ENCODE measurements at places on chromosomes 16 and 17.

DNA sequence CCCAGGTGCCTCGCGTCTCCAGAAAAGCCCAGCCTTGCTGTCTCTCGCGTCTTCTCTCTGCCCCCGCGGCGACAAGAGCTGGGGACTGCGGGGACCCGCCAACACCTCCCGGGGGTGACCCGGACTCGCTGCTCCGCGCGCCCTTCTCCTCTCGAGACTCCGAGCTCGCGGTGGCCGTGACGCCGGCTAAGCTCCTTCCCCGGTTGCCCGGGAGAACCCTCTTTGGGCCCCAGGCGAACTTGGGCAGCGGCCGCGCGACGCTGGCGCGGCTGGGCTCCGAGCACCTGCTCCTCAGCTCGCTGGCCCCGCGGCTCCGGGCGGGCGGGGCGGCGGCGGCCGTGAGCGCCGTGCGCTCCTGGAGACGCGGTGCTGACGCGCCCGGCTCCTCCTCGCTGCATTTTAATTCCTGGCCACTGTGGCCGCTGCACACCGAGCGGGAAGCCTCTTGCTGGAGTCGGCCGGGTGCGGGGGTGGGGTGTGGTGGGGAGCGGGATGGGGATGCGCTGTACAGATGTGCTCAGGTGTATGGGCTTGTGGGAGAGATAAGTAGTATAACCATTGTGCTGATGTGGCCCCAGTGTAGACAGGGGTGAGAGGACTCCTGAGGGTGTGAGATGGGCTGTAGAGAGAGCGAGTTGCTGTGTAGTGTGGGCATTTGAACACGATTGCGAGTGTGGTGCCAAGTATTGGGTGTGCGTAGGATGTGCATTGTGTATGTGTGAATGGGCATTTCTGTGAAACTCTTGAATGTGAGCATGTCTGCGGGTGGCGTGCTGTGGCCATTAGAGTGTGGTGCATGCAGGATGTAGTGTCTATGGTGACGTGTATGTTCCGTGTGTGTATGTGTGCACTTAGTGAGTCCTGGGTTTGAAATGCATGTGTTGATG is at the start of gene ASIC2:
Gene ASIC2, minus strand, starts transcription at position 315 of the 887 bp plus-strand sequence.
- no peak for DNase-seq

DNA sequence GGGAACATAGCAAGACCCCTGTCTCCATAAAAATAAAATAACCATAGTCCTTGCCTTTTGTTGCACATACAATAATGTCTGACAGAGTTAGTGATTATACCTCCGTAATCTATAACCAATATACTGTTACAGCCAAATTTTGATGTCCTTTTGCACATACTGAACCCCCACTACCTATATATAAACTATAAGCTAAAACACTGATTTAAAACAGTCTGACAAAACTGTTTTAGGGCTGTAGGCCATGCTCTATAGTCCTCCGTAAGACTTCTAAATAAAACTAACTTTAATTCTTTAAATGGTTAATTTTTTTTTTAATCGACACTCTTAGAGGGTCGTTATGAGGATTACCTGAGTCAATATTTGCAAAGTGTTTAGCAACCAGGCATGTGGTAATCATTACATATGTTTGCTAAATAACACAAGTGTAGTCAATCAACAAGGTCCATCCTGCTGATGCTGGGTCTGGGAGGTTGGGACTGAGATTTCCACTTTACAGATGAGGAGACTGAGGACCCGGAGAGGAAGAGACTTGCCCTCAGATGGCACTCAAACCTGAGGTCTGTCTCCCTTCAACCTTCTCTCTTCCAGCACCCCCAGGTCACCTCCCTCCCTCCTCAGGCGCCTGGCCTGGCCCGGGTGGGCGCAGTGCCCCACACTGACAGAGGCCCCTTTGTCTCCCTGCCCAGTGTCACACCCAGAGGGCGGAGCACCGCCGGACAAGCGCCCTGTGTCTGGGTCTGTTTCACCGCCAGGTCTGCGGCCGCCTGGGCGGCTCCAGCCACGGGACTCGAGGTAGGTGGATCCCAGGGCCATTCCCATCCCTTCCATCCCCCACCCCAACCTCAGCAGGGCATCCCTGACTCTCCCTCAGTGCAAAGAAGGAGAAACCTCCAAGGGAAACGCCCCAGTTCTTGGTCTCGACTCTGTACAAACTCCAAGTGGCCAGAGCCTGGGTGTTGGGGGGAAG is 10.3 kb downstream of the ZNF385C start:
- DNase-seq = no peak

- DNase-seq = peak; percentile 68
These were observed at the start of gene VASN for GRCh38 chr16:4371357-4372000. Gene VASN (plus strand): TSS chr16:4371848. CDS start chr16:4380878, 9,030 bp downstream.

GRCh38 chr16:74268372-74268782 is 28.2 kb upstream of the PSMD7 start:
- no peak for DNase-seq

DNA sequence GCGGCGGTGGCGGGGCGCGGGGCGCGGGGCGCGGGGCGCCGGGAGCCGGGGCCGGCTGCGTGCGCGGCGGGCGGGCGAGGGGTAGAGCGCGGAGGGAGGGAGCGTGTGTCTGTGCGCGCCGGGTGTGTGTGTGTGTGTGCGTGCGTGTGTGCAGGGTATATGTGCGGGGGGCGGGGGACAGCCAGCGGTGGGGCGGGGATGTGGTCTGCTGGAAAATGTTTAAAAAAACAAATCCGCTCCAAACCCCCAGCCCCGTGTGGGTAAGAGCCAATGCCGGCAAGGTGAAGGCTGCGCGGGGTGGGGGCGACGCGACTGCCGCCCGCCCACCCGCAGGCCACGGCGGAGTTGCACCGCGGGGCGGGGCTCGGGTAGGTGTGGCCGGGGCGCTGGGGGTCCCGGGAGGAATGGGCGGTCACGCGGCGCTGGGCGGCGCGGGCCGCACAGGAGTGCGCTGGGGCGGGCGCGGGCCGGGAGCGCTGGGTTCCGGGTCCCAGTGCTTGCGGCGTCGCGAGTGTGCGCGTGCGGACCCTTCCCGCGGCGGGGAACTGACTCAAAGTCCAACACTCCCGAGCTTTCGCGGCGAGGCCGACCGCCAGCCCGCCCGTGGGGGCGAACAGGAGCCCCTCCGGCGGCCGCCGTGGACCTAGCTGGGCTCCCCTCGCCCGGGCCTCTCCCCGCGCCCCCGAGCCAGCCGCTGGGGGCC is at the start of gene CYGB:
Gene CYGB, minus strand, starts transcription at position 132 of the 703 bp plus-strand sequence. CDS start 167 bp downstream, outside the sequence.
- DNase-seq = no peak

Measured in NB4 (cell line).